GM19239 (cell line): ENCODE measurements at places on chromosomes 2 and 18.

GRCh38 chr2:35298493-35298892 lies 1057.1 kb upstream of the CRIM1 start:
- DNase-seq = no peak

DNA sequence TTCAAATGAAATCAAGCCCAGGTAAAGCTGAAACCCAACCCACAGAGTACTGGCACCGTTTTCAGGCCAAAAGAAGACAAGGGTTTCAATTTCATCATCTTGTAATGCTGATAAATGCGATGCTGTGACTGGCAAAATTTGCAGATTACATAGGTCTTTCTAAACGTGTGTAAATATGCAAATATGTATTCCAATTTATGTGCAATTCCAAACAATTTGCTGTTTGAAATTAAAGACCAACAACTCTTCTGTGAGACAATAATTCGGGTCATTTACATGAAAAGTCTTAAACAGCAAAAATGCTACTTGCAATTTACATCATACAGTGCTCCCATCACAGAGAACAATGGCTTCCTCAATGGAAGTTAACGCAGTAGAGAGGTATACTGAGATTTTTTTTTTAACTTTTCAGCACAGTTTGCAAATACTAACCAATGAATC lies 2.8 kb upstream of the ZNF532 start:
- no peak for DNase-seq

GRCh38 chr18:50396005-50396660 lies 21.3 kb downstream of the SKA1 start:
- DNase-seq = no peak

DNA sequence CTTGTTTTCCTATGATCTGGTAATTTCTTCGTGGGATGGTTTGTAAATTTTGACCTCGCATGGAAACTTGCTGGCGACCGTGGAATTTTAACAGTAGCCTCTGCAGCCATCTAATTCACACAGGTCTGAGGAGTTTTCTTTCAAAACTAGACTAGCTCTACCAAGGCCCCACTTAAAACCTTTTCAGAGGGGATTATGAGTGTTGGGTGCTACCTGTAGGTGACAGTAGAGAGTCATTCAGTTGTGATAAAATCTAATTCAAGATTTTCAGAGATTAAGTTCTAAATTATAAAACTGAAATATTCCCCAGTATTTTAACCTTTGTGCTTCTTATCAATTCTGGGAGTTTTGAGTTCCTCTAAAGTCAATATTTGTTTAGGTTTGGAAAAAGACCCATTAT lies 31.0 kb downstream of the THSD7B start:
- DNase-seq = no peak

- no peak for DNase-seq
Observed at GRCh38 chr2:36811071-36811470, 114.6 kb downstream of the VIT start.

DNA sequence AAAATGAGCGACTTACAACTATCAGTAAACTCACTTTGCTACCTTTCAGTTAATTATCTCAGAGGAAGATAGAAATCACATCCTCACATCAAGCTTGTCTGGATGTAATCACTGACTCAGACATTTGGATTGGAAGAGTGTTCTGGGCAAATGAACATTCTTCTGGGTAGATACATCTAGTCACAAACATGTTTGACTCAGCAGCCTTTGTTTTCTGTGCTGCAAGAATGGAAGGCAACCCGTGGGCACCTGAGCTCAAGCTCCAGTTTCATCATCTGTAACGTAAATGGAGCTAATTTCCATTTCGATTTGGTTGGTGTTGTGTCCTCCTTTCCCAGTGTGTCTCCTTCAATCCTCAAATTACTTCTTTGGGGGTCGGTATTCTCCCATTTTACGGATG lies 58.5 kb downstream of the ACAA2 start:
- DNase-seq = no peak

DNA sequence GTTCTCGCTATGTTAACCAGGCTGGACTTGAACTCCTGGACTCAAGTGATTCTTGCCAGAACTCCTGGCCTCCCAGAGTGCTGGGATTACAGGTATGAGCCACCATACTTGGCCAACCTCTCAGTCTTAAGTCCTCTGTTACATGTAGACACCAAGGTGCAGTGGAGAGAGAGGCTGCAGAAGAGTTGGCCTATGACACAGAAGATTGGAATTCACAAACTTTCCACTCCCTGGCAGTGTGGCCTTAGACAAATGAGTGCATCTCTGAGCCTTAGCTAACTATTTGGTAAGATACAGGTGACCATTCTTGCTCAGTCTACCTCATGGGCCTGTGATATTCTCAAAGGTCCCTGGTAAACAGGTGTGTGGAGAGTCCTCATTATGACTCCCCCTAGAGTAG lies 159.7 kb downstream of the MYCN start:
- no peak for DNase-seq

- DNase-seq = no peak
Observed at GRCh38 chr2:230434677-230435324, 18.8 kb downstream of the SP100 start.

DNA sequence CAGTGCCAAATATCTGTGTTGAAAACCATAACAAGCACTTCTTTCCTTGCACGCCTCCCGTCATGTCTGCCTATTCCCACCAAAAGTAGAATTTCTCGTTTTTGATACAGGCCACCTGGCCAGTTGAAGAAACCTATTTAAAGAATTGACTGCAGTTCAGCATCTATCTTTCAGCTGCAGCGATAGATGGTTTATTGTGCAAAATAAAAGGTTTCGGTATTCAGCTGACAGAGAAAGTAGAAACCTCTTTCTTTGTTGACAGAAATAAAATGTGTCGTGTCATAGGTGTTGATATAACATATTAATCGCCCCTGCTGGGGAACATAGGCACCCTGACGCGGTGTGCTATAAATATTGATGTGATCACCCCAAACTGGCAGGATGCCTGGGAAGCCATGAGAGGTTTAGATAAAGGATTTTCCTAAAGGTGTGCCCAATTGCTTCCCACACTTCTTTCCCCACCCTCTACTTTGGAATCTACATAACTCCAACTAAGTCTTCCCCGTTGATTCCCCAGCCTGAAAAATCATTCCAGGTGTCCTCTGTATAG lies 570.4 kb downstream of the CCDC85A start:
- no peak for DNase-seq

GRCh38 chr2:171706152-171706803 lies 19.0 kb downstream of the DYNC1I2 start:
- DNase-seq = no peak

DNA sequence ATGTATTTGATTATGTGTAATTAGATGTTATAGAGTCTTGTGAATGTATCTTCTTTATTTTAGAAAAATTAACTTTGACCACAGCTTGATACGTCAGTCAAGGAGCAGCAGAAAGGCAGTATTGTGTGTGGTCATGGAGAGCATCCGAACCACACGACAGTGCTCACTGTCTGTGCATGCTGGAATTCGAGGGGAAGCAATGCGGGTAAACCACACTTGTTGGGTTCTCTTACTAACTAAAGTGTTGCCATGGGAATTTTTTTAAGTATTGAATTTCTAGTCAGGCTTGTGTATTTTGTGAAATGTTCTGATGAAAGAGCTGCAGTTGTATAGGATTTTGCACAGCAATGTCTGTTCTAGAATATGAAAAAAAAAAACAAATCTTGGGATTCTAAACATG lies 4.8 kb downstream of the PJVK start:
- no peak for DNase-seq

- DNase-seq = no peak
Observed at GRCh38 chr18:9478545-9478944, 3.2 kb downstream of the RALBP1 start.

- no peak for DNase-seq
Observed at GRCh38 chr2:207782238-207783030, 12.7 kb upstream of the FZD5 start.

- no peak for DNase-seq
Observed at GRCh38 chr18:61824733-61825363, 68.0 kb downstream of the RNF152 start.

GRCh38 chr2:501667-502066 lies 175.5 kb downstream of the TMEM18 start:
- no peak for DNase-seq

DNA sequence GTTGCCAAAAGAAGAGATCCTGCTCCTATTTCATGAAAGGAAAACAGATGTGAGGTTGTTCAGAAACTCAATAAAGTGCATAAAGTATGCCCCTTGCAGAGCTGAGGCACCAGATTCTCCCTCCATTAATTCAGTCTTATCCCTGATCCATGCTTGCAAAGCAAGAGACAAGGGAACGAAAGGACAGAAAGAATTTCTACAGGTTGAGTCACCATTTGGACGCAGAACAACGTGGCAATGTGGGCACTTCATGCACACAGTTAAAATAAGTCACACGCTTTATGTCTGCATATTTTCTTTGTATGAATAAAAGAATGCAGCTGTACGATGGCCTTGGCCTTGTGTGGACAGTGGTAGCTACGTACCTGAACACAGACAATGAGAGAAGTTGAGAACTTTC lies 321.7 kb upstream of the REV1 start:
- DNase-seq = no peak

DNA sequence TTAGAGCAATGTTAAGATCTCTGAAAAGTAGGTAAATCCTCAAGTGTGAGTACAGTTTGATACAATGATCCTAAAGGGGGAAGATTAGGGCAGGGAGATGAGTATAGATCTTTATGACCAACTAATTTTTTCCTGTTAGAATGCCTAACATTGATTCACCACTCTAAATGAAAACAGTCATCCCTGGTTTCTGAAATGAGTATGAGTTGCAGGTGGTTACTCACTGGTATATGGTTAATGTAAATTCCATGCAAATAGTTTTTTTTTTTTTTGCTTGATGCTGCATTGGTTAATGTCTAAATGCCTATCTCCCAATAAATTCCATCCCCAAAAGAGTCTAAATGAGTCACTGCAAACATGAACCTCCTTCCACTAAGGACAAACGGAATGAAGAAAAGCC lies 55.0 kb upstream of the SERPINB2 start:
- no peak for DNase-seq

GRCh38 chr2:159737292-159737916 lies 25.1 kb downstream of the MARCHF7 start:
- no peak for DNase-seq

DNA sequence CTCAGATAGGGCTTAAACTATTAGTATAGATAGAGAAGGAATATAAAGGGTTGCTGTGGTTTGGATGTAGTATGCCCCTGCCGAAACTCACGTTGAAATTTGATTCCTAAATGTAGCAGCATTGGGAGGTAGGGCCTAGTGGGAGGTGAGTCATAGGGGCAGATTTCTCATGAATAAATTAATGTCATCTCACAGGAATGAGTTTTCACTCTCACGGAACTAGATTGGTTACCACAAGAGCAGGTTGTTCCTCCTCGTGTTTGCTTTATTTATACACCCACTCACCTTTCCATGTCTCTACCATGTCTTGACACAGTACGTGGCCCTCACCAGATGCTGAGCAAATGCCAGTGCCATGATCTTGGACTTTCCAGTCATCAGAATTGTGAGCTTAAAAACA lies 218.2 kb downstream of the RBM43 start:
- DNase-seq = no peak

- no peak for DNase-seq
Observed at GRCh38 chr2:144426981-144427479, 92.9 kb downstream of the ZEB2 start.

GRCh38 chr2:241008711-241009121 lies 10.3 kb downstream of the SNED1 start:
- DNase-seq = no peak

GRCh38 chr18:25465152-25465732 lies 113.3 kb upstream of the ZNF521 start:
- no peak for DNase-seq

- no peak for DNase-seq
Observed at GRCh38 chr18:8773980-8774379, 68.6 kb downstream of the MTCL1 start.

- no peak for DNase-seq
Observed at GRCh38 chr18:2960983-2961696, 51.8 kb downstream of the LPIN2 start.

- DNase-seq = no peak
Observed at GRCh38 chr18:56889621-56890020, 238.5 kb downstream of the WDR7 start.

DNA sequence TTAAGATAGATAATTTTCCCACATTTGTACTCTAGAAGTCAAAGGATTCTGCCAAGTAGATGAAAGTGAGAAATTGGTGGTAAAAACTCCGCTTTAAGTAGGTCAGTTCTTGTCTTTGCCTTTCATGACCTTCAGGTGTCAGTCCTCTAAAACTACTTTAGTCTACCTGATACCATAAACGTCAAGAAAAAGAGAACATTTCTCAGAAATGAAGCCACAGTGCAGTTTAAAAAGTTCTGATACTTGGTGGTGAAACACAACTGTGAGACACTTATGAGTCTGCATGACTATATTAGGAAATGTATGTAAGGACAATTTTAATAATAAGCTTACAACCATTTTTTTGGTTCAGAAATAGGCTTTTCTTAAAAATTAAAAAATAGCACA lies 583.3 kb downstream of the SATB2 start:
- DNase-seq = no peak

DNA sequence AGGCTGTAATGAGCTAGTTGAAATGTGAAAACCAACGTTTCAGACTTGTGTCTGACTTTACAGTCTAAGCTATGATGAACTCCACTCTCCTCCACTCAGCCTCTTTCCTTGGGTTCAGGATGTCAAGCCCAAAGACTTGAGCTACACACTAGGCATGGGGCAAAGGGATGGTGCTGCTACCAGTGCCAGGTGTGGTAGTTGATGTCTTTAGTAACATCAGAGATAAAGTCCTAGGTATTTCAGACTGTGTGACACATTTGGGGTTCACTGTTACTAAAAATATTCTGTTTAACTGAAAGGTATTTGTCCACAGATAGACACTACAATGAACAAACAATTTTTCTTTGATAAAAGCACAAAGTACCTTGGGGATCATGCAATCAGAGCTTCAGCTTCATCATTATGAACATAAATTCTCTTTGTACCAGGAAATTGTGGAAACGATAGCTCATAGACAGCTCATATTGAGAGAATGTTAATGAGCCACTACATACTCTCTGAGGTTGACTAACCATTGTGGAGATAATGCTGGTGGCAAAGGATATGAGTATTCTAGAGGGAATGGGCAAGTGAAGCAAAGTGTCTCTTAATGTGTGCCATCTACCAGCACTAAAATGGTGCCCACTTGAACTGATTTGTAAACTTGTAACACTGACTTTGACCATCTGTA lies 253.7 kb upstream of the THUMPD2 start:
- DNase-seq = no peak

DNA sequence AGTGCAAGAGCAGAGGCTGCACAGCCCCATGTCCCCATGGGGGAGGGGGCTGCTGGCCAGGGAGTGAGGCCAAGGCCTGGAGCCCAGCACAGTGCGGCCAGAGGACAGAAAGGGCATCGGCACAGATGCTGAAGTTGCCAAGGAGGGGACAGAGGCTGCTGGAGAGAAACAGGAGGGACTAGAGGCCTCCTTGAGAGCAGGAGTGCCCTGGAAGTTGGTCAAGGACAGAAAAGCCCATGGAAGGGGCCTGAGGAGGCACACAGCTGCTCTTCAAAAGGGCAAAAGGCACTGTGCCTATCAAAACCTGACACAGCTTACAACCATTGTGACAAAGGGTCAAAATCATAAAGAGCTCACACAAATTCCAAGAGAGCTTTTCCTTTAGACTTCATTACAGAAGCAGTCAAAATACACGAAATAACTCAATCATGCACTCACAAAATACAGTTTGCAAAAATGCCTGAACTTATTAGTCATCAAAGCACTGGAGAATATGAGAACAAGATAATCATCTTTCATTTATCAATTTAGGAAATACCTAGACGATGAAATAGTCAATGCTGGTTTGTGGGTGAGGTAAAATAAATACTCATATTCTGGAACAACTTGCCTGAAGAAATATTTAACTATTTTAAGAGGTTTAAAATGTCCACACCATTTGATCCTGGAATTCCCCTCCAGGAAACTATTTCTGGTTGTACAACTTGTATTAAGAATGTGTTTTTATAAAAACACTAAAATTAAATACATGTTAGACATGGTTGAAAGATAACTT lies 79.6 kb downstream of the USP40 start:
- DNase-seq = no peak
